Stimulated activated CD4-positive, alpha-beta T cell treated with anti-CD3 and anti-CD28 coated beads, Interleukin-12 subunit alpha, Interleukin-12 subunit beta, amount 100 ng/mL, for 48 hours (primary cell): ENCODE measurements at places on chromosomes 4 and X.

DNA sequence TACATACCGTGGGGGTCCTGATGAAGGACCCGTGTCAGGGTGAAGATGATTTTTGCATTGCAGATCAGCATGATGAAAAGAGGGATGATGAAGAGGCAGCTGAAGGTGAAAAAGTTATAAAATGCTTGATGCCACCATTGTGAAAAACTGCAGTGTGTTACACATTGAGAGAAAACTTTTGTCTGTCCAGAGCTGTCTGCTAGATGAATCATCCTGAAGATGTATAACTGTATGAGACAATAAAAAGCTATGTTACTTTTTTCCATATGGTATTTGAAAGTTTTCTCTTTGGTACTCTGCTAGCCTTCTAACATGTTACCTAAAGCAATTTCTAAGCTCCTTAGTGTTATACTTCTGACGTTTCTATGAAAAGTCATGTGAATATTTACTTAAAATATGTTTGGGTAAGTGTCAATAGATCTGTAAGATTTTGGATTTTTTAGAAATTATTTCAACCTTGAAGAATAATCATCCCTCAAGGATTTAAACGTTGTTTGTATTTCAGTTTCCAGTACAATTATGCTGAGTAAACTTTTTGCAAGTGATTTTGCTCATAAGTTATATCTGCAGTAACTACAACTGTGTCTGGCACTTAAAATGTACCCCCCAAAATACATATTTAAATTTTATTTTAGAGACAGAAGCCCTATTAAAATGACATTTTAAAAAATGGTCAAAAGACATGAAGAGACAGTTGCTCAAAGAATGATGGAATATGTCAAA lies 9.5 kb downstream of the GNRHR start:
- DNase-seq: no peak

DNA sequence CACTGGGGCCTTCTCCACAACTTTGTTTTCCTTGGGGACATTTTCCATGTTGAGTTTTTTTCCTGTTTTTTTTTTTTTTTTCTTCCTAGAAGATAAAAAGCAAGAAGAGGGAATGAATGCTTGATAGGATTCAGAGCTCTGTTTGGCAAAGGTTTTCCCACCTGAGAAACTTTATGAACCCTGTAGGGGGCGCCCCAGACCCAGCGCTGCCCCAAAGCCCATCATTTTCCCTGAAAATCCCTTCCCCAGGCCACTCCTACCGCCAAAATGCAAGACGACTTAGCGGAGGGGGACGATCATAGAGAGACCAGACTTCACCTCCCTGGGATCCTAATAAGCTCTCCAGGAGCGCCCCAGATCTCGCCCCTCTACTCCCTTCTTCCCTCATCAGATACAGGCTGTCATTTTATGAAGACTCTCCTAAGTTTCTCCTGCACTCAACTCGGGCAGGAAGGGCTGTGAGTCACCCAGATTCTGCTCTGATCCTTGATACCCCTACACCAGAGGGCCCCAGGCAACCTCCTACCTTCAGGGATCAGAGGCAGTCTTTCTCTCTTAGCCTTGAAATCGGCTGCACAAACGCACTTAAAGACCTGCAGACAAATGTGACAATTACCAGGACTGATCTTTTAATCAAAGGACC lies 1.4 kb downstream of the BEX5 start:
- no peak for DNase-seq

GRCh38 chr4:93228021-93228420 lies 600.5 kb upstream of the ATOH1 start:
- no peak for DNase-seq

GRCh38 chr4:8238036-8238511 lies 31.5 kb upstream of the HTRA3 start:
- DNase-seq: no peak

DNA sequence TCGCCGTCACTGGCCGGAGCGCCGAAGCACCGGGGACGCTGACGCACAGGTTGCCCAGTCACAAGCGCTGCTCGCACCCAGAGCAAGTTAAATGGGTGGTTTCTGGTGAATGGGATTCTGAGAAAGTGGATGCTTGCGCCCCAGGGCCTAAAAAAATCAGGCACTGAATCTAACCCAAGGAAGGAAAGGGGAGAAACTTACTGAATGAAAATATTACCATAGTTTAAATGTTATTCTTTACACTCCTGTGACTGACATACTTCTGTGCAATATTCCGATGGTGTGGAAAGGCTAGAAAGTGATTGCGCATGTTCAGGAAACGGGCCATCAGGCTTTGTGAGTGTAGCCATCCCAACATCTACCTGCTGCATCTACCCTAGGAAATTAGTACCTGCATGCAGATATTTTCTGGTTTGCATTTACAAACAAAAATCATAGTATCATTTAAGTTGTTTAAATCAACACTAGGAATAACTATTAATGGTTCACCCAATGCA lies 838 bp upstream of the ABCG2 start:
- DNase-seq: no peak
